HCT116 (cell line): ENCODE measurements at places on chromosomes 6 and 20. TPM values are rescaled to one million over a fixed set of nuclear protein-coding genes. Genes with fewer than 3 reads are reported as not detected.

The TPX2 gene
- 163 TPM for total RNA-seq

- DNase-seq = no peak
Measured at GRCh38 chr20:49394264-49394663, 88.2 kb downstream of the KCNB1 start.

- DNase-seq = no peak
Measured at GRCh38 chr6:44222486-44223318, 693 bp upstream of the SLC29A1 start.

GRCh38 chr6:12869816-12870432 is 153.4 kb downstream of the PHACTR1 start:
- DNase-seq = no peak

DNA sequence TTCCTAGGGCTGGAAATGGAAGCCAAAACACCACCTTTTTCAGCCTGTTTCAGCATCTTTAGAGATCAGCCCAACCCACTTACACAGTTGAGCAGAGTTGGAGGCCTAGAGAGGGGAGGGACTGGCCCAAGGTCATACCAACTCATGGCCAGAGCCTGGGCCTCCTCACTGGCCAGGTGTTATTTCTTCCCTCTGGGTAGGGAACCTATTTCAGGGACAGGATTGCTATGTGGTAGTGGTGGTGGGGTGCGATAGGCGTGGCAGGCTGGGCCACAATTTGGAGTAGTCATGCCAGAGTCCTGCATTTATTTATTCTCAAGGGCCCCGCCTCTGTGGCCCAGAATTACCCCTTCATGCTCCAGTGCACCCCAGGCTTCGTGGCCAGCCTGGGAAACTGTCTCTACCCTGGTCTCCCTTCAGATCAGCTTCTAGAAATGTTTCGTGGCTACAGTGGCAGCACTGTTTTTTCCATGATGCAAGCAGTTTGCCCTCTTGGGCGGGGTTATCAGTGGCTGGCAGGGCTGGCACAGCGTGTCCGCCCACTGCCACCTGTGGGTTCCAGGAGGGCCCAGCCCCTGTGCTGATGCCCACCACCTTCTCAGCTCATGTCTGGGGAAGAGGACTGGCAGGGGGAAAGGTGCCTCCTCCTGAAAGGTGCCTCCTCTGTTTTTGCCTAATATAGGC is 6.2 kb downstream of the VEGFA start:
- DNase-seq = no peak
